ENCODE measurements at places on chromosomes 7 and 10.
A peak's percentile ranks its signal among the peaks of the same experiment; 100 is the strongest.

DNA sequence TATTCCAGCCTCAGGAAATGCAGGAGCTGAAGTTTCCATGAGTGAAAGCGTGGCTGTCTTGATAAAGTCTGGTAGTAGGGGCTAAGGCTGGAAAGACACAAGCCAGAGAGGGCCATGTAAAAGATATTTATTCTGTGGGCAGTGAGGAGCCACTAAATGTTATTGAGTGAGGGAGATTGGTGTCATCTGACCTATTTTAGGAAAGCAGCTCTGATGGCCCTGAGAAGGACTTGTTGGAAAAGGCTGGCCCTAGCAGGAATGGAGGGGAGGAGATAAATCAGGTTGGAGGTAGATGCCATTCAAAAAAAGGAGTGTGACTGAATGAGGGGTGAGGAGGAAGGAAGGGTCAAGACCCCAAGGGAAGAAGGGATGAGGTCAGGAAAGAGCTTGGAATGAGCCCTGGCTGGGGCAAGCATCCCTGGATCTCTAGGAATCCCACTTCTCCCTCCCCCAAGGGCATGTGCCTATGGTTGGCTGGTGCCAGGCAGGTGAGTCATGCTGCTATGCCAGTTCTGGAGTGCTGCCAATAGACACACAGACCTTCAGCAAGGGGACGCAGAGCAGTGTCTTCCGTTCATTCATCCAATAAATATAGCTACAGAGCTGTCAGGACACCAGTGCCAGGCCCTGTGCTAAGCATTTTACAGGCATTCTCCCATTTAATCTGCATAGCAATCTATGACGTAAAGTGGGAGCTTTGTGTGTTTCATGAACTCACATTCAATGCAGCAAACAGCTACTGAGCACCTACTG, 2.0 kb downstream of the ANKRD2 start:
- DNase-seq = peak; percentile 88

GRCh38 chr10:44417761-44418160, 32.9 kb upstream of the CXCL12 start:
- no peak for DNase-seq

DNA sequence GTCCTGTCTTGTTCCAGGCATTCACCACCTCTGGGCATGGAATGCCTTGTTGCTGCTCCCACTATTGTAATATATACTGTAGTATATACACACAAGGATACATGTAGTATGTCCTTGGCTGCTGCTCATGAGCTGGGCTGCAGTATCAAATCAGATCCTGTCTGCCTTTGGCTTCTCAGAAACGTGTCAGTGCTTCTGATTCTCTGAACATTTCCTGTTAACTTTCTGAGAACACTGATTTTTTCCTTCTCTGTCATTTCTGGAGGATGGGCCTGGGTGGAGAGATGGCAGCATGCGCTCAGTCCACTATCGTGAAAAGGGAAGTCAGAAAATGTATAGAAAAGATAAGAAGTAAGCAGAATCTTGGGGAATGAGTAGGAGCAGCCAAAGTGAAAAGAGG, 12.2 kb downstream of the SFTPA2 start:
- DNase-seq = no peak

DNA sequence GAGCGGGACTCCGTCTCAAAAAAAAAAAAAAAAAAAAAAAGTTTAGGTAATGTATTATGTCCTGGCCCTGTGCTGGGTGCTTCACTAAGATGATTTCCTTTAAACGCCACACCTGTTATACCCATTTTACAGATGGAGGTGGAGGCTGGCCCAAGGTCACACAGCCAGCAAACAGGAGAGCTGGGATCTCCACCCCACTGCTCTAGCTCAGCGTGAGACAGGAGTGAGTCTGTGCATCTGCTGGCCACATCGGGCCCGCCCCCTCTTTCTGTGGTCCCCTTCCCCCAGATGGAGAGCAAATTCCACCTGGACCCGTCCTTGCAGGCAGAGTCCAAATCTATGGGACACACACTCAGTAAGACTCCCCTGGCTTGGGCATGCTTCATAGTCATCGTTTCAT, 51.0 kb downstream of the LHPP start:
- DNase-seq = no peak

- no peak for DNase-seq
Observed at GRCh38 chr7:69749372-69749979, 151.2 kb downstream of the AUTS2 start.

- DNase-seq = no peak
Observed at GRCh38 chr7:75663302-75663907, 75.3 kb downstream of the HIP1 start.

GRCh38 chr7:79298145-79298760, 155.2 kb downstream of the MAGI2 start:
- DNase-seq = peak; percentile 47

DNA sequence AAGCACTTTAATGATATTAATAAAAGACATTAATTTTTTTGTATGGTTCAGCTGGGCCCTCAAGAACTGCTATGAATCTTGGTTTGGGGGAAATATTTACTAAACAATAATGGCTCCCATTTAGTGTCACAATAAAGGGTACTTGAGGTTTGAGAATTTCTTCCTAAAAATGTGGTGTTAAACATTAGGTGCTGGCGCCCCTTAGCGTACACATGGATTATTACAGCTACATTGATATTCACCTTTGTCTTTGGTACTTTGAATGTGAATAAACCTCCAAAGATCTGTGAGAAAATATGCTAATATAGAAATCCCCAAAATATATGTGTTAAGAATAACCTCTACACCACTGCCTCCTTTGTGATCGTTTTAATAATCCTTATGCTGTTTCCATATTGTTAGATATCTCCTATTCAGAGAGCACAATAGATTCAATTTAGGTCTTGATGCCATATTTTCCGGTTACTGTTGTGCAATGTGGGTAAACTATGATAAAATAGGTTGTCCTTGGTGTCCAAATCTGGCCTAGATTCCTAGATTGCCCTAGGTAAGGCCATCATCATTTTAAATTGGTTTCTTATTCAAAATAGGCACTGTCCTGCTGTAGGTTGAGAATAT, 161.8 kb upstream of the CACNA2D1 start:
- peak; percentile 28 for DNase-seq

- no peak for DNase-seq
Observed at GRCh38 chr10:111498560-111498959, 421.7 kb downstream of the ADRA2A start.

DNA sequence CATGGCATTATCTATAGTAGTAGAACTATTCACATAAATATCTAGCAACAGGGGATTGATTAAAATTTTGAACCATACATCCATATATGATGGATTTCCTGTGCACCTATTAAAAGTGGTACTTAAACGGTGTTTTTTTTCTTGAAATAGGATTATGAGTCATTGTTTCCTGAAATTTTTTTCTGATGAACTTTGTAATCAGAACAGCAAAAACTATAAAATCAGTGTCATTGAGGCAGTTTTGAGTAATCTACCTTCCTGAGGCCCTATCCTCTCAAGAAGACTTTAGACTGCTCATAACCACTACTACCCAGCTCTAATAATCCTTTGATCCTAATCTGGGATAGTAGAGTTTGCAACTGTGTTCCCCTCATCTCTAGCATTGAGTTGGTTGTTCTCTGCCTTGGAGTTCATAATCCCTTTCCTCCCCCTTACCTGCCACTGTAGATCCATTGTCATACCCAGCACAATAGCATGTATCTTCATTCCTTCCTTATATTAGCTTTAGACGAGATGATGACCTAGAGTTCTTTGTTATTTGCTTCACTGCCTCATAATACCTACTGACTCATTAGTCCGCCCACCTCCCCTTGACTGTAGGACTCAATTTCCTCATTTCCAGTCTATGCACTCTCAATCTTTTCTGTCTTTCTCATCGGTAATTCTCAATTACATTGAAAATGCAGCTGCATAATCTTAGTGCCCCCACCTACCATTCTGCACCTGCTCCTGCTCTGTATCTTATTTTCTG, 133.4 kb downstream of the LRRC4 start:
- no peak for DNase-seq

GRCh38 chr7:132683896-132684690, 107.8 kb upstream of the PLXNA4 start:
- DNase-seq = no peak

DNA sequence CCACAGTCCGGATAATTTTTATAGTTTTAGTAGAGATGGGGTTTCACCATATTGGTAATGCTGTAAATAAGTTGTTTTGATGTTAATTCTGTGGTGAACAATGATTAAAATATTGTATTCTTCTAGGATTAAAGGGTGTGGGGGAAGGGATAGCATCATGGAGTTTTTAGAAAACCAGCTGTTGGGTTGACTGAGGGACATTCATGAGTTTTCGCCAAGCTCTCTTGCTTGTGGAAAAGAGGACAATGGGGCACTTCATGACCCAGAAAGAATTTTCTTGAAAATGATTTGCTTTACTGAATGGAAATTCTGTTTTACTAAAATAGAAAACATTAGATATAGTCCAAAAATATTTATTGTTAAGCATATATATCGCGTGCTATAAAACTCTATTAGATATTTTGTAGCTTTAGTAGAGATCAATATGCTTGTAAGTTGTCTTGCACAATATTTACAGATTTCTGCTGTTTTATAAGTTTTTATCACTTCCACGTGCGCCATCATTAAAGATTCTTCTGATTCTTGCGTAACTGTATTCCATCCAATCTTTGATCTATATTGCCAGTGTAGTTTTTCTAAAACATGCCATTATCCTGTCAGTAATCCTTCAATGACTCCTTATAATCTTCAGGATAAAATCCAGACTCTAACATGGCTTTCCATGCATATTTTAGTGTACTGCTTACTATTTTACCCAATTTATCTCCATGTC, 41.8 kb downstream of the LCOR start:
- no peak for DNase-seq

- no peak for DNase-seq
Observed at GRCh38 chr7:92622030-92622429, 31.8 kb upstream of the FAM133B start.

- DNase-seq = no peak
Observed at GRCh38 chr7:151235091-151235787, 3.0 kb downstream of the CHPF2 start.

DNA sequence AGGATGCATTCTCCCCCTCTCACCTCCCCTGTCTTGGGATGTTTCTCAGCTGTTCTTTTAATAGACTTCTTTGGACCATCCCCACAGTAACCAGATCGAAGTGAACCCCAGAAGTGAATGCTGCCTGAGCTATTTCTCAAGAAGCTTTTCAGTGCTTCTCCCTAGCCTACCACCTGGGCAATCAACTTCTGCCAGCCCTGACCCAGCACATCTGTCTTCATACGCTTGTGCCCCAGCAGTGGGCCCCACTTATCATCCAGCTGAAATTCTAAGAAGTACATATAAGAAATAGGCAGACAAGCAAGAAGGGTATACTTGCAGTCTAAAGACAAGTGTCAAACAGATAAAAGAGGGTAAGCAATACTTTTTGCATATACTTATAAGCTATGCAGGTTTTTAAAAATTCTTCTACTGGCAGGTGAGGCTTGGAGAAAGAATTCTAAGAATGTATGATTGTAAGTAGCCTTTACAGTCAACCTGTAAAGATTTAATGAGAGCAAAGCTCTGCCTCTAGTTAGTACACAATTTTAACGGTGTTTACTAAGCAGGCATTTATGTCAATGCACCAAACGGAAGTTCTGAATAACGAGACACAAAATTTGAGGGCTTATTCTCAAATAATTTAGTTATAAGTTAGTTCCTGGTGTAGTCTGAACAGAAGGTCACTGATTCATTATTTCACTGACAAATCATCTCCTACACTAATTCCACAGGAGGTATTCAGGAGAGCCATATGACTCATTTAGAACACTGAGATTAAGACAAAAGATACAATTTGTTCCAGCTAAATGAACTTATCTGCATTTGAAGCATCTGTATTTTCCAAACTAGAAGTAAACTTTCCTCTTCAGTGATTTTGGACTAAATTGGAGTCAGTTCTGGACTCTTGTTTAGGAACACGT, 83.3 kb downstream of the RNLS start:
- DNase-seq = peak; percentile 7

GRCh38 chr10:77866598-77866997, 60.0 kb downstream of the DLG5 start:
- no peak for DNase-seq

DNA sequence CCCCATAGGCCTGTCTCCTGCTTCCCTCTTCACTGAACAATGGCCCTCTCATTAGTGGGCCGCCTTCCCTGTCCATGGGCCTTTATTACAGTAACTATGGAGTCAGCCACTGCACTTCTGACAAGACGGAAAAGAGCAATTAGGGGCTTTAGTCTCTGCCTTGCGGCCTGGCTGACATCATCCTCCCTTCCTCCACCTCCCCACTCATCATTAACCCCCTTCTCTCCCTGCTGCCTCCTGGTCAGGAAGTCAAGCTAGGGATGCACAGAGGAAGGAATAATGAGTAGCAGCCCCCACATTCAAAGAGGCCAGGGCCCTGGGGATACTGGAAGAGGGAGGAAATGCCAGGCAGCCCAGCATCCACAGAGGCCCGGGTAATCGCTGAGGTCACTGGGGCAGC, 101.6 kb upstream of the PLXNA4 start:
- DNase-seq = no peak

DNA sequence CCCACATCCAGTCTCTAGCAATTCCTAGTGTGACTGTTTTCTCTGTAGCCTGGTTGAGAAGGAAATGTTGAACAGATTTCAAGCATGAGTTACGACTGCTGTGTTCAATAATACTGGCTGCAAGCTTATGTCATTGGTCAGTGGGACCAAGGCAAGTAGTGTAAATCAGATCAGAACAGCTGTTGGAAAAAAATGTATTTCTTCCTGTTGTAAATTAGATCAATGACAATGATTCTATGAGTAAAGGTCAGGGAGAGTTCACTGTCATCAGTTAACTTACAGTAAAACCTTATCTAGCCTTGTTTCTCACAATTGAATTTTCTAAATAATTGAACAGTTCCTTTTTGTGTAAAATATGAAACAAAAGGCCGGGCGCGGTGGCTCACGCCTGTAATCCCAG, 6.7 kb downstream of the OTUD1 start:
- no peak for DNase-seq

GRCh38 chr7:112080978-112081377, 125.2 kb downstream of the DOCK4 start:
- peak; percentile 22 for DNase-seq

DNA sequence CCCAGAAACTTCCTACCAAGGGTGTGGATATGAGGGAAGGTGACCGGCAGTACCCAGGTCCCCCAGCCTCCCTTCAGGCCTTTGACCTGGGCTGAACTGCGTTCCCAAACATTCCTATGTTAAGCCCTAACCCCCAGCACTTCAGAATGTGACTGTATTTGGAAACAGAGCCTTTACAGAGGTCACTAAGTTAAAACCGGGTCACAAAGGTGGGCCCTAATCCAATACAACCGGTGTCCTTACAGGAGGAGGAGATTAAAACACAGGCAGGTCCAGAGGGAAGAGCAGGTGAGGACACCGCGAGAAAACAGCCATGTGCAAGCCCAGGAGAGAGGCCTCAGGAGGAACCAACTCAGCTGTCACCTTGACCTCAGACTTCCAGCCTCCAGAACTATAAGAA, 28.0 kb downstream of the GRB10 start:
- no peak for DNase-seq

- DNase-seq = peak; percentile 57
Observed at GRCh38 chr7:47179812-47180515, 401.9 kb downstream of the TNS3 start.

- peak; percentile 54 for DNase-seq
Observed at GRCh38 chr7:92306153-92306552, 60.4 kb downstream of the ANKIB1 start.

- DNase-seq = no peak
Observed at GRCh38 chr7:21642422-21642821, 99.6 kb downstream of the DNAH11 start.

Measured in LoVo (cell line).